ENCODE measurements at places on chromosomes 4 and X. TPM values are rescaled to one million over a fixed set of nuclear protein-coding genes. Genes with fewer than 3 reads are reported as not detected.

DNA sequence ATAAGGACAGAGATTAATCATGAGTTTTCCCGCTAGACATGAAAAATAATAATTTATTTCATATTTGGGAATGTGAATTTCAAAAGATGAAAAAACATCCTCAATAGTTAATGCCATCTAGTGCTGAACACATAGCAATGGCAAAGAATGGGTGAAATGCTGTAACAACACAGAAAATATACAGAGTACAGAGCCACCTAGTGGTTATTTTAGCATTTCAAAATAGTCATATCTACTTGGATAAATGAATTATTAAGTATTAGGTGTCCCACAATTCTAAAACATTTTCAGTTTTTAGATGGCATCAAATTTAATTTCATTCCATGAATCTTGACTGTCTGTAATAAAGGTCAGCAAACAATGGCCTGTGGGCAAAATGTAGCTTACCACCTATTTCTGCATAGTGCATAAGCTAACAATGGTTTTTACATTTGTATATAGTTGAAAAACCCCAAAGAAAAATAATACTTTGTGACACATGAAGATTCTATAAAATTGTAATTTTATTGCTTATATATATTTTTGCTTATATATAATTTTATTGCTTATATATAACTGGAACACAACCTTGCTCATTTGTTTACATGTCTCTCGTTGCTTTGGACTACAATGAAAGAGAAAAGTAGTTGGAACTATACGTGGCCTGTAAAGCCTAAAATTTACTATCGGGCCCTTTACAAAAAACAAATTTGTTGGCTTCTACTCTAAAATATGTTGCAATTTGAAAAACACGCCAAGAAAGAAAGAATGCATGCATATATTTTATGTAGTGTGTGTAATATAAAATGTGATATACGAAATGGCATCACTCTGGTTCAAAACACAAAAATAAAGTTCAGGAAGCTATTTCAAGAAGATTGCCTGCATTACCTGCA lies 99.1 kb upstream of the FAM47C start:
- no peaks in the 10 kb centered on the region for H3K36me3 ChIP-seq
- H3K4me1 ChIP-seq = no peaks in the 10 kb centered on the region
- no peaks in the 10 kb centered on the region for H3K27me3 ChIP-seq
- no peak overlapping the region for H3K27ac ChIP-seq
- DNase-seq = no peak

- no peak overlapping the region for H3K4me3 ChIP-seq
- no peak for DNase-seq
- no peaks in the 10 kb centered on the region for H3K36me3 ChIP-seq
- no peaks in the 10 kb centered on the region for H3K27me3 ChIP-seq
- H3K4me1 ChIP-seq = no peaks in the 10 kb centered on the region
- no peak overlapping the region for H3K27ac ChIP-seq
These were observed 144.2 kb downstream of the MSN start for GRCh38 chrX:65811558-65812228.

DNA sequence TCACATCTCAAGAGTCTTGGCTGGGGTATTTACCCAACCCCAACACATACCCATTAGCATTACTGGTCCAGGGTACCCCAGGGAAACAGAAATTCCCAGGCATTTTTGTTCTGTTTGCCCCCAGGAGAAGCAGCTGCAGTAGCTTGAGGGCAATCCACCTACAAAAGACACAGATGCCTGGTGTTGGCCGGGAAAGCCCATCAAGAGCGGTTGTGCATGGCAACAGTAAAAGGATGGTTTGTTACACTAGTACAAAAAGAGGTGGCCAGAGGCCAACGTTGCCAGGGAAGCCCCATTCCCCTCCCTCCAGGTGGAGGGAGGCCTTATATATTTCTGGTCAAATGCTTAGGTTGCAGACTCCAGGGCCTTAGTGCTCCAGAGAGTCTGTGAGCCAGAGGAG lies 637.8 kb downstream of the BCOR start:
- H3K36me3 ChIP-seq = no peaks in the 10 kb centered on the region
- DNase-seq = no peak
- no peaks in the 10 kb centered on the region for H3K27me3 ChIP-seq
- H3K27ac ChIP-seq = no peak overlapping the region
- no peak overlapping the region for H3K4me3 ChIP-seq

DNA sequence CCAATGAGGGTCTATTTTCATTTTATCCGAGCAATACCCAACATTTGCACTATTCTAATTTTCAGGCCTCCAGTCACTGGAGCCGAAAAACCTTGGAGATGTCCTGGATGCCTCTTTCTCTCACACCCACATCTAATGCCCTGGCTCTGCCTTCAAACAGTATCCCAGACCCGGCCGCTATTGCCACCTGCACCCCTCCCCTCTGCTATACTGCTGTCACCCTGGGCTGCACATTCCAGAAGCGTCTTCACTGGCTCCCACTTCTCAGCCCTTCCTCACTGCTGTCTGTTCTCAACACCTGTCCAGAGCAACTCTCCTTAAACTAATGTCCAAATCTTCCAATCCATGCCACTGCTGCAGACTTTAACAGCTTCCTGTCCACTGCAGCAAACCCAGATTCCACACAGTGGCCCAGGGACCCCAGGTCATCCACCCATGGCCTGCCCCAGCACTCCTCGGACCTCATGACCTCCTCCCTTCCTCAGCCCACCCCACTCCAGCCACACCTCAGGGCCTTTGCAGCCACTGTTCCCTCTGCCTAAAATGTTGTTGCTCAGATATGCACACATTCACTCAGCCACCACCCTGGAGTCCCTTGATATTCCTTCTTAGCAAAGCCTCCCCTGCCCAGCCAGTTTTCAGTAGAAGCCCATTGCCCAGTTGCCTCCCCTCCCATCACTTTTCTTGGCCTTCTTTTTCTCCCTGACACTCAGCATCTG lies 30.5 kb upstream of the PPP2R2C start:
- H3K4me3 ChIP-seq = no peak overlapping the region
- H3K27me3 ChIP-seq = no peaks in the 10 kb centered on the region
- H3K4me1 ChIP-seq = no peaks in the 10 kb centered on the region

DNA sequence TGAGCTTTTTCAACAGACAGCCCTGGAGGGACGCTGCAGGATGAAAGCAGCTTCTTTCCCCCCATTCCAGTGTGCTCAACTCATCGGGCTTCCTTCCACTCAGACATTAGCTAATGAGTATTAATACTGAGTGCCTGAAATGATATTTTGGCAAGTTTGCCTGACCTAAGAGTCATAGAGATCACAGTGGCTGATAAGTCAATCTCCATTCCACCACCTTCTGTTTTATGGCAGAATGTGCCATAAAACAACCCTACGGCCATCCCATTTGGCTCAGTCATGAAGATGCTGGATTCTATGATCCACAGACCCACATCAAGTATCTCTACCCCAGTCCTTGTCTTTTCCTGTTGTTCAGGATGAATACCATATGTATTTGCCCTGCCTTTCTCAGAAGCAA lies 48.3 kb upstream of the MAB21L2 start:
- no peak overlapping the region for H3K27ac ChIP-seq
- no peaks in the 10 kb centered on the region for H3K36me3 ChIP-seq
- DNase-seq = no peak
- H3K27me3 ChIP-seq = no peaks in the 10 kb centered on the region

DNA sequence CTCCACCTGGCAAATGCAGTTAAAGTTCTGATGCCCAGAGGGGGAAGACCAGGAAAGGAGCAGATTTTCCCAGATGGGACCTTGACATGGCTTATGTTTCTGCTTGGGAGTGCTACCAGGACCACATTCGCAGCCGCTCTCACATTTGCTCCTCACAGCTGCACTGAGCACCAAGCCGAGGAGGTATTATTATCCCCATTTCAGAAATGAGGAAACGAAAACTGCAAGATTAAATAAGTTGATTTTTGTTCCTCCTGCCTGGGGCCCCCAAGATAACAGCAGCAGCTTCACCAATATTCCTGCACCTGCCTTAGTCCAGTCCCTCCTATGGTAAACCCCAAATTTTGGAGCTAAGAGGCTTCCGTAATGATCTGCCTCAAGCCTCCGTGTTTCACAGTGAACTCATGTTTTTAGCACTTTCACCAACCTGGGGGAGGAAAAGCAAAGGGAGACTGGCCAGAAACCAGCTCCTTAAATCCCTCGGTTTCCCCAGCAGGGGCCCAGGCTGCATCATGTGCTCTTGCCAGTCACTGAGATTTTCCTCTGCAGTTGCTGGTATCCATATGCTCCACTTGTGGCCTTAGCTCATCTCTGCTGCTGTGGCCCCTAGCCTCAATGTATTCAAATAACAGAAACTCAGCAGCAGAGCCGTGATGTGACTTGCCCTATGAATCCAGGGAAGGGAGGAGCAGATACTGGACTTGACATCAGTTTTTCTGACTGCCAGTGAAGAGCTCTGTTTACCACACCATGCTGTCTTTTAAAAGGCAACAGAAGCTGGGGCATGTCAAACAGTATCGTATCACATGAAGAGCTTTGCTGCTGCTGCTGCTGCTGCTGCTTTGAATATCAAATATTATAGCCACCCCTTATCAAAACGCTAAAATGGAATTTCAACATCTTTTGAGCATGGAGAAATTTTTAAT lies 95.5 kb upstream of the KLHL13 start:
- no peak overlapping the region for H3K27ac ChIP-seq
- no peaks in the 10 kb centered on the region for H3K4me1 ChIP-seq
- no peak overlapping the region for H3K4me3 ChIP-seq
- H3K36me3 ChIP-seq = no peaks in the 10 kb centered on the region
- H3K27me3 ChIP-seq = no peaks in the 10 kb centered on the region

GRCh38 chr4:7470111-7470510 lies 35.4 kb upstream of the PSAPL1 start:
- H3K27ac ChIP-seq = no peak overlapping the region
- no peak overlapping the region for H3K4me3 ChIP-seq
- no peaks in the 10 kb centered on the region for H3K27me3 ChIP-seq

NDNF gene
- total RNA-seq = 7.8 TPM

ARX gene
- not detected for total RNA-seq

Measured in transverse colon (tissue), 4 donors.